Activated naive CD4-positive, alpha-beta T cell (primary cell): ENCODE measurements at places on chromosomes 12 and 14.
A peak's percentile ranks its signal among the peaks of the same experiment; 100 is the strongest.

DNA sequence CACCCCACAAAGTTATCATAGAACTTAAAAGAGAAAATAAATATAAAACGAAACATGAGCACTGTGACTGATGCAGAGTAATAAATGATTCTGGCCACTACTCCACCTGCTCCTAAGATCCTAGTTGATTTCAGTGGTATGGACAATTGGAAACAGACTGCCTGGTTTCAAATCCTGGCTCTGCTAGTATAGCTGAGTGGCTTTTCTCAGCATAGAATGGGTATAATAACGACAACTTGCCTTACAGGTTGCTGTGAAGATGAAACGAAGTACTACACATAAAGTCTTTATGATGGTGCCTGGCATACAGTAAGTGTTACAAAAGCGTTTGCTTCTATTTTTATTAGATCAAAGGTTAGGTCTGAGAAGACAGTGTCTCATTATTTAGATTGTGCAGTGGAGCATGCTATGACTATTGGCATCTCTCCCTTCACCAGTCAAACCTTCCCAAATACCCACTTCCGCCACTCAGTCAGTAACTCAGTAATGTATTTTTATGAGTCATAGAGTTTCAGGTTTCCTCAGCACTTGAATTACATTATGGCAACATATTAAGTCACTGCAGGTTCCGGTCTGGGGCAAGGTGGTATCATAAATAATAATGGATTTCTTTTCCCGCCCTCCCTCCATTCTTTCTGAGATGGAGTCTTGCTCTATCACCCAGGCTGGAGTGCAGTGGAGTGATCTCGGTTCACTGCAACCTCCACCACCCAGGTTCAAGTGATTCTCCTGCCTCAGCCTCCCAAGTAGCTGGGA is 29.7 kb upstream of the NR2C1 start:
- DNase-seq, result no peak

DNA sequence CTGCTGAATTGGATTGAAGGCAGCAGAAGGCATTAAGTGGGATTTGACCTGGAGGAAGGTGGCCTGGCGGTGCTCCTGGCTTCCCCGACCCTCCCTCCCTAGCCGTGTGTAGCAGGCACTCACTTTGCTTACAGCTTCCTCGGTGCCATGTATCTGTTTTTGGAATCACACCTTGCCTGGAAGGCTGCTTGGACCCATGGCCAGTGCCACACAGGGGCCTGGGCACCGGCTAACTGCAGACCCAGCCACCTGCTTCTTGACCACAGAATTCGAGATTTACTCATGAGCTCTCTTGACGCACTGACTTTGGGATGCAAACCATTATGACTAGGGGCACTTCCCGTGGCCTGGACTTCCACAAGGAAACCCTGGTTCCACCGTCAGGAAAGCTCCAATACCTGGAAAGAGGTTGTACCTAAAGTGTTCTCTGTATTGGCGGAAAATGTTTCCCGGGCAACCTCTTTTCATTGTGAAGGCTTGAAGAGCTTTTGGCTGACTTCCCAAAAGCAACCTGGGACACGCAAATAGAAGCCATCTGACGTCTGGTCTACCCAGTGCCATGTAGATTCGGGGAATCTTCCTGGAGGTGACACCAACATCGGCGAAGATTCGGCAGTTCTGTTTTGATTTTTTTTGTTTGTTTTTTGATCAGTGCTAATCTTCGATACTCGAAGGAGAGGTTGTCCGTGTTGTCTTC is 125.6 kb upstream of the RTL1 start:
- no peak for DNase-seq

DNA sequence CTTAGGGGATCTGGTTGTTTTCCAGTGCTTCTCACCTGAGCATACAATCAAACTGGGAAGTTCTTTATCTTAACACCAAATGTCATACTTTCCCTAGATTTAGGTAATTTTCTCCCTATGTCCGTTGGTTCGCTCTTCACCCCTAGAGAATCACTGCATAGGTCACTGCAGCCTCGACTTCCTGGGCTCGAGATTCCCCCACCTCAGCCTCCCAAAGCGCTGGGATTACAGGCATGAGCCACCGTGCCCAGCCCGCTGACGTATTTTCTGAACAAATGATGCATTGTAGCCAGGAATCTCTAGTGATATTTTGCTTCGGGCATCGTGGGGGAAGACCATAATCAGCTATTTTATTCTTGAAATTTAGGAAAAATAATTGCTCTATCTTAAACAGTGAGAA is 1.1 kb upstream of the RPL41 start:
- no peak for DNase-seq

DNA sequence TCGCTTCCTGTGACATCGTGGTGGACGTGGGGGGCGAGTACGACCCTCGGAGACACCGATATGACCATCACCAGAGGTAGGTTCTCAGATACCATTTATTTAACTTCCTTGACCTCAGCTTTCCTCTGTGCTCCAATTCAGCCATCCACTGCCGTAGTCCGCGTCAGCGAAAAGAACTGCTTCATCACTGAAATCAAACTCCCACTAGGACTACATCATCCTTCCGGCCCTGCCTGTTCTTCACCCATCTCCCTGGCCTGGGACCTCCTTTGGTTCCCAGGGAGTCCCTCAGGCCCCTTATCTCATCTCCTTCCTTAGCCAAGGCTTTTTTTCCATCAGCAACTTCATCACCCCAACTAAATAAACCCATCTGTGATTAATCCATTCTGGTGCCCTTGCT is 692 bp downstream of the MYG1 start:
- DNase-seq, result no peak

GRCh38 chr12:52049688-52050087 is 1.6 kb upstream of the NR4A1 start:
- no peak for DNase-seq

- DNase-seq, result no peak
These were observed 56.7 kb downstream of the C14orf132 start for GRCh38 chr14:96095581-96096476.

DNA sequence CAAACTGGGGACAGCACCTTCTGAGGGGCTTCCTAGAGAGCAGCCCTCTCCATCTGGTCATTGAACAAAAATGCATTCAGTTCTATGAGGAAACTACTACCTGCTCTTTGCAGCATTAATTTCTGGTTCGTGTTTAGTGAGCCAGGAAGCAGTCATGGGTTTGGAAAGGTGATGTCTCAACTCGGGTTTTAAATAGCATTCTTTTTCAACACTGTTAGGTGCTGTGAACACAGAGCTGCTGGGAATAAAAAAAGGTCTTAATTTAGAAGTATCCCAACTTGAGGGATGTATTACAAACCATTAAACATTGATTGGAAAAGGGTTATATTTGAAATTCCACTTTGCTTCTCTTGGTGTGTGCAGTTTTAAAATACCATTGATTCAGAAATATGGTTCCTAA is 9.3 kb downstream of the MYO1H start:
- no peak for DNase-seq

GRCh38 chr12:12757121-12757520 is 28.3 kb upstream of the APOLD1 start:
- no peak for DNase-seq

DNA sequence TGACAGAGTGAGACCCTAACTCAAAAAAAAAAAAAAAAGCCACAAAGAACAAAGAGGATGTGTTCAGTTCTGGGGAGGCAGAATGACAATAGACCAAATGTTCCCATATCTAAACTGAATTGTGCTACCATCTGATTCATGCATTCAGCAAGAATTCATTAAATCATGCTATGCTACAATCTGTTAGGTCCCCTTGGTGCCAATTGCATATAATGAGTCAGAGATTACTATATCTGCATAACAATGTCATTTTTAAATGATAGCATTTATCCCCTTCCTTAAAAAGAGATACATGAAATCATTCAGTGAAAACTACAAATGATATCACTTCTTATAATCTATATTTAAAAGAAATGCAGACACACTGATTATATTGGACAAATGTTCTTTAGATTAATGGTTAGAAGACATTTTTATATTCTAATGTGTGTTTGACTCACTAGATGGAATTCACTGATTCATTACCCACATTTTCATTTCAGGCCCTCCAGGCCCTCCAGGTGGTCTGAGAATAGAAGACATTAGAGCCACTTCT is 207.6 kb upstream of the PDZRN4 start:
- no peak for DNase-seq

DNA sequence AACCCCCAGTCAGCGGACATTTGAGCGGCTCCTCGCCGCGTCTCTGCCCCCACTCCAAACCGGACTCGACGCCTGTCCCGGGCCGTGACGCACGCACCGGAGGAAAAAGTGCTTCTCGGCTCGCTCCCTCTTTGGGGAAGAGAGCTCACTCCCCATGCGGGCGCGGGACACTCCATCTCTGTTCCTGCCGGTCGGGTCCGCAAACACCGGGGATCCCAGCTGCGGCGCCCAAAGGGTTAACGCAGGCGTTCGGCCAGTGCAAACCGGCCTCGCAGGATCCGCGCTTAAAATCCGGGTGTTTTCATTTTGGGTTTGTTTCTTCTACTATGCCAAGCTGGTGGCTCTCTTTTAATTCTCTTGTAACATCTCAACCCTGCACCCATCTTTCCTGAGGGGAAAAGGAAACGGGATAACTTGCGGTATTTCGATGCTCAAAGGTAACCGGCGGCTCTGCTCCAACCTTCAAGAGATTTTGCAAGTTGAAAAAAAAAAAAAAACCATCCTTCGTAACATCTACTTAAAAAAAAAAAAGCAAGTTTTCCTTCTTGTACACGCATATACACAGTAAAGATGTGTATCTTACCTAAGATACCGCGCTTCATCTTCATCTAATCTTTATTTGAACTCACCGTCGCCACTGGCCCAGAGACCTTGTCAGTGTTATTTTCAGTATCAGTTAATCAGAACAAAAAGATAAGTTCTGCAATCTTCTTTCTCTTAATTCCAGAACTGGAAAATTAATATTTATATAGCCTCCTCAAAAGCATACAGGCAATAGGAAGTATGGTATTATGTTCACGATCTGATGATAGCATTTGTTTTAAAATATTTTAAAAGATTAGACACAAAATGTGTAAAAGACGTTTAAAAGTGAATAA is 1.6 kb upstream of the ATP2B1 start:
- peak; percentile 36 for DNase-seq

DNA sequence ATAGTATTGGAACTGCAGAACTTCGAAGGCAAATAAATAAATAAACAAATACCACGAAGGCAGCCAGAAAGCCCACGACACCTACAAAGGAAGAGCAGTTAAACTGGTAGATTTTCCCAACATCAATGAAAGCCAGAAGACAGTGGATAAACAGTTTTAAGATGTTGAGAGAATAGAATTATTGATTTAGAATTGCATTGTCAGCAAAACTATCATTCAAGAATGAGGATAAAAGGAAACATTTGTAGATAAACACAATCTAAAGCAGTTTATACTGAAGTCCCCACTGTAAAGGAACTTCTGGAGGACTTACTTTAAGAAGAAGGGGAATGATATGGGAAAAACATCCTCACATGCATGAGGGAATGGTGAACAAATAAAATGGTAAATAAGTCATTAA is 29.5 kb downstream of the CACNA2D4 start:
- DNase-seq, result no peak

- DNase-seq, result no peak
These were observed 1.2 kb downstream of the KRT72 start for GRCh38 chr12:52600071-52600470.

DNA sequence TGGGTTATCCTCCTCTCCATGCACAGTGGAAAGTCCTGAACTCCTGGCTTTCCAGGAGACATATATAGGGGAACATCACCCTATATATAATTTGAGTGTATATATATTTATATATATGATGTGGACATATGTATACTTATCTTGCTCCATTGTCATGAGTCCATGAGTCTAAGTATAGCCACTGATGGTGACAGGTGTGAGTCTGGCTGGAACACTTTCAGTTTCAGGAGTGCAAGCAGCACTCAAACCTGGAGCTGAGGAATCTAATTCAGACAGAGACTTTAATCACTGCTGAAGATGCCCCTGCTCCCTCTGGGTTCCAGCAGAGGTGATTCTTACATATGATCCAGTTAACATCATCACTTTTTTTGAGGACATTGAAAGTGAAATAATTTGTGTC is 4.4 kb downstream of the SSTR1 start:
- DNase-seq, result no peak

GRCh38 chr14:91509083-91509877 is 830 bp downstream of the PPP4R3A start:
- peak; percentile 23 for DNase-seq

GRCh38 chr12:17342381-17342961 is 736.5 kb upstream of the LMO3 start:
- no peak for DNase-seq

GRCh38 chr14:99537399-99537798 is 56.2 kb downstream of the CCNK start:
- DNase-seq, result no peak

DNA sequence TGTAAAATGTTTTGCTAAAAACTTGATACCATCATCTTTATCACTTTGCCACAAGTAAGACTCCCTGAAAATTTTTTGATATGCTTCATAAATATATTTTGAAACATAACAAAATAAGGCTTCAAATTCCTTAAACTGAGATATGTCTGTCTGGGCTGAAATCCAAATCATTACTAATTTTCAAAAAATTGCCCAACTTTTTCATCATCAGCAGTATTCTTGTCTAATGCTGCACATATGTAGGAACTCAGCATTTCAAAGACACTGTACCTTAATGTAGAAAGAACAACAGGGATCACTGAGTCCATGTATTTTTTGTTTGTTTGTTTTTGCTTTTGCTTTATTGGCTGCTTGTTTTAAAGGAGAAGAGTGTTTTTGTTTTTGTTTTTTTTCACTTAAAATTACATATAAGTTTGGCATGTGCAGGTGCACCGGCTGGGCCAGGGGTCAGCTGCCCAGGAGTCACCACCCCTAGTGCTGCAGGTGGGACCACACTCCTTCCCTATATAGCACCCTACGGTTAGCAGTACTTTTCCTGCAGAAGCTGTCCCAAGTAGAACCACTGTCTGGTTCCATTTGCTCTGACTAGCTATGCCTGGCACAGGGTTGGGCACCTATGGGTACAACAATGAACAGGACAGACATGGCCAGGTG is 231.2 kb downstream of the PIK3C2G start:
- DNase-seq, result no peak

GRCh38 chr14:61101803-61102548 is 120.9 kb downstream of the SLC38A6 start:
- DNase-seq, result no peak

DNA sequence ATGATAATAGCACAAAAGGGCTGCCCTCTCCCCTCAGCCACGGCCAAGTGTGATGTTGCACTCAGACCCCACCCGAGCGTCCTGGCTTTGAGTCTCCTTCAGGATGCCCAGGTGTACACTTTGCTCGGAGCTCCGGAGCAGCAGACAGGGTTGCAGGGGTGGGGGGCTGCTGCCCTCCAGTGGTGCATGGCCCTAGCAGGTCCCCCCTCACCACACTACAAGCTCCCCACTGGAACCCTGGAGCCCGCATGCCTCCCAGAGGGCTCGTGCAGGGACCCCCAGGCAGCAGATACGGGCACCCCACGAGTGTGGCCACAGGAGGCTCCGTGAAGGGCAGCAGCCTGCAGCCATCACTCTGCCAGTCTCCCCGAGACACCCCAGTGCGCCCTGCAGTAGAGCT is 69.9 kb upstream of the C14orf180 start:
- DNase-seq, result no peak

DNA sequence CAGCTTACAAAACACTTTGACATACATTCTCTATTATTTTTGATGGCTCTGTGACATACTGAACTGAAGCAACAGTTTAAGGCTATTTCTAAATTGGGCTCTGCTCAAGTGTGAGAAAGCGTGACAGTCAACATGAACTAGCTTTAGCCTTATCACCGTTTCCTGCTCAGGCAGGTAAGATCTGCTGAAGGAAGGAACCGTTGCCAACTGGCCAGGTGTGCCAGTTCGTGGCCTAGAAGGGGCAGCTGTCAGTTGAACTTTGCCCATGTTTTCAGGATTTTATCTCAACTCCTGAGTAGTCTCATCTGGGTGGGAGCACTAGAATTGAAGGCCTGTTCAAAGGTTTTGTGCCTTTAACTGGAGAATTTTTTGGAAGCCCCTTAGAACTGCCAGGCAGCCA is 79.5 kb downstream of the ETV6 start:
- no peak for DNase-seq
